ENCODE measurements at places on chromosomes 6 and 20.

GRCh38 chr20:60877071-60877857 lies 374.8 kb upstream of the CDH4 start:
- no peak for DNase-seq

DNA sequence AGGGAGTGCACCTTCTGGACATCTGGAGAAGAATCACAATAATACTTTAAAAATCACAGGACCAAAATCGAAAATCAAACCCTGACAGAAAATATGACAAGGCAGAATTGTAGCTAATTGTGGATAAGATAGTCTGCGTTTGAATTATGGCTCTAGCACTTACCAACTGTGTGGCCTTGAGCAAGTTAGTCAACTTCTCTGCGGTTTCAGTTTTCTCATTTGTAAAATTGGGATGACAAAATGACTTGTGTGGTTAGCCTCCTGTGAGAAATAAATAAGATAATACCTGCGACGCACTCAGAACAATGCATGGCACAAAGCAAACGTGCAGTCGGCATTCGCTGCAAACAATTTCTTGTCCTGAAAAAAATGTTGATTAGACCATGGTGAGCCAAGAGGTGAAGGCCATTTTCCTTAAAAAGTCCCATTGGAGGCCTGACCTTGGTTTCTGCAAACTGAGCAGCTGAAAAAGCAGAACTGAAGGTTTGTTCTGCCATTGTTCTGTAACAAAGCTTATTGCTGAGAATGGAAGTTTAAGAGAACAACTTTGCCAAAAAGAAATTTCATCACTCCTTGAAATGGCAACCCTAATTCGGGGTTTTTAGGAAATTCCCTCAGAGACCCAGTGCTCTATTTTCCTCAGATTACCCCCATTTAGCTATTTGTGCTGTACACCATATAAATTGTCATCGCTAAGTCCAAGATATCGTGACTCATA lies 266.3 kb downstream of the ERMARD start:
- no peak for DNase-seq

DNA sequence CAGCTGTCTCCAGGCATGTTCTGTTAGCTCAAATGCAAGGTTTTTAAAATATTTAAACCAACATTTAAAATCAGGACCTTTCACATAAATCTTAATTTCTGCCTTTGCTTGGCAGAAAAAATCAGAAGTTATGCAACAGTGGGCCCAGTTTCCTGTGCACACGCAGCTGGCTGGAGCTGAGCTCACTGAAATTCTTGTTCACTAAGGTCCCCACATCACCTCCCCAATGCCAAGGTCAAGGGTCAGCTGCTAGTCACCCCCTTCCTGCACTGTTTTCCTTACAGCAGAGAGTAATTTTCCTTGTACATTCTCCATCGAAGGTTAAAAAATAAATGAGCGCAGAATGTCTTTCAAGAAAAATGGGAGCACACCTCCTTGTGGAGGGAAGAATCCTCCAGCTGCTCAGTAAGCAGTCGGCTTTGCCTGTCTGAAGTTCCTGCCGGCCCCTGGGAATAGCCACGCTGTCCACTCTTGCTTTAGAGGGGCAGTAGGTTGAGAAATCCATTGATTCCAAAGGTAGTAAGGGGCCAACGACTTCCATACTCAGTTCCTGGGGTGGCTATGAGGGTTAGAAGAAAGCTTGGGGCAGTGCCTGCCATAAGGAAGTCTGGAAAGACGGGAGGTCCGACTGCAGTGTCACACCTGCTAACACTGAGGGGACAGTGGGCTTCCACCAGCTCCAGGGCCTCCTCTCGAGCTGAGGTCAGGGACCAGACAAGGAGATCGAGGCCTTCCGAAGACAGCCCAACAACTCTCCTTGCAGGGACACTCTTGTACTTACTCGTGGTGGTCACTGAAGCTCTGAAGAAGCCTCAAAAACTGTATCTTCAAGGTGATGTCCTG lies 56.8 kb downstream of the MYH7B start:
- no peak for DNase-seq

DNA sequence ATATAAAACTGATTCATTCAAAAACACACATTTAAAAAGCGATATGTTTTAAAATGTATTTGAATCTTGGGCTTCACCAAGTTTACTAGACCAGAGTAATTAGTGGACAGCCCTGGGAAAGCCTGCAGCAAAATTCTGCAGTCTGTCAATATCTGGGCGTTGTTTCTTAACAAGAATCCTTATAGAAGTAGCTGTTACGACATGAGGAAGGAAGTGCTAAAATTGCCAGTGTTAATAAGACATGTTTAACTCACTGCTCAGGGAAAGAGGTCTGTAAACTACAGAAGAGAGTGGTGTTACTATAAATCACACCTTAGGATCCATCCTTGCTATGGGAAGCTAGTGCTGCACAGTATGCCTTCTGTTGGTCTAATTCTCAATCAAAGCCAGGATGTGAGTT lies 120.6 kb downstream of the TBX18 start:
- DNase-seq = no peak

DNA sequence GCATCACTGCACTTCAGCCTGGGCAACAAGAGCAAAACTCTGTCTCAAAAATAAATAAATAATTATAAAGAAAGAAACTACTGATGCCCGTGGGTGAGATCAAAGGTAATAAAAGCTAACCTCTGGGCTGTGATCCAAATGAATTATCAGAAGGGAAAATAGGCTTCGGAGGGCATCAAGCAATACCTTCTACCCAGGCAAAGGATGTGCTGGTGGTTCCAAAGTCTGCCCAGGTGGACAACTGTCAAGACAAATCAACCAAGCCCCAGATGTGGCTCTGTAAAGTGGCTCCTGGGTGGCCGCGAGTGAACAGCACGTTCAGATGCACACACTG lies 95.6 kb downstream of the SCML4 start:
- DNase-seq = no peak

GRCh38 chr6:98514073-98514720 lies 320.2 kb upstream of the POU3F2 start:
- DNase-seq = no peak

DNA sequence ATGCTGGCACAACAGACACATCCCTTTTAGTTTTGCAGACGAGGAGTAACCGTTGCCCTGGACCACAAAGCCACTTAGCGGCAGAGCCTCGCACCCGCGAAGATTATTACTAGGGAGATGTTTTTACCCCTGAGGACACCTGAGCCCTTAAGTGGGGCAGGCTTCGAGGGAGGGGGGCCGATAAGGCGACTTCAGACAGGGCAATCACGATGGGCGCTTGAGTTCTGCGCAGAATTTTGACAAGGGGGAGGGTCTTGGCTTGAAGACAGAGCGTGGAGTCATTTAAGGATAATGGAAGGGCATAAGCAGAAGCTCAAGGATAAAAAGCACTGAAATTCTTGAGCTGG lies 650 bp upstream of the TTK start:
- DNase-seq = no peak

DNA sequence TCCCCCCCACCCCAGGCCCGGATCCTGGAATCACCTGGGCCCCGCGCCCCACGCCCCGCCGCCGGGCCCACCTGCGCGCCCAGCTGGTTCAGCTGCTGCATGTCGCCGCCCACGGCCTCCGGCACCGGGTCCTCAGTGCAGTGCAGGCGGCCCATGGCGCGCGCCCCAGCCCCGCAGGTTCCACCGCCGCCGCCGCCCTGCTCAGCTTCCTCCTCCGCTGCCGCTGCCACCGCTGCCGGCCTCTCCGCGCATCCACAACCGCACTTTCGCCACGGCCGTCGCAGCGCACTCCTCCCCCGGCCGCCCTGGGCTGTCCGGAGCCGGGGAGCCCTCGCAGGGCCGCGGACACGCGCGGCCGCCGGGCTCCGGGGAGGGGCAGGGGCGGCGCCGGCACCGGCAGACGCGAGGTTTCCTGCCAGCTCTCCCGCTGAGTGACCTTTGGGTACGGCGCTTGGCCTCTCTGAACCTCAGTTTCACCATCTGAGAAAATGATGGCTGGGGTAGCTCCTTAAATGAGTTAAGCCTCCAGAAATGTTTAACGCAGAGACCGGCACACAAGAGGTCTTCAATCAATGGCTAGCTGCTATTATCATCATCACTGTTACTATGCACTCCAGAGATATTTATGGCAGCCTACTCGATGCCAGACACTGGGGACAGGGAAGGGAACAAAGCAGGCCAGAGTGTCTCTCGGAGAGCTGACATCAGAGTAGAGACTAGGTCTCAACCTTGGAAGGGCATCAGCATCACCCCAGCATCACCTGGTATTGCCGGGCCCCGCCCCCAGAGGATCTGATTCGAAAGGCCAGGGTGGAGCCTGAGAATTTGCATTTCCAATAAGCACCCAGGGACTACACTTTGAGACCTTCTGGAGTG lies at the start of gene COMMD7:
Gene COMMD7 (minus strand): TSS at position 231 of the 876 bp plus-strand sequence. CDS start 76 bp downstream, at position 155.
- peak; percentile 43 for DNase-seq

GRCh38 chr6:167553736-167554119 lies 228.8 kb downstream of the TTLL2 start:
- no peak for DNase-seq

GRCh38 chr20:45359069-45359405 lies 3.9 kb upstream of the SYS1 start:
- DNase-seq = peak; percentile 54

All from RCC 7860 (cell line).